A172 (cell line): ENCODE measurements at places on chromosomes 2 and 18.

DNA sequence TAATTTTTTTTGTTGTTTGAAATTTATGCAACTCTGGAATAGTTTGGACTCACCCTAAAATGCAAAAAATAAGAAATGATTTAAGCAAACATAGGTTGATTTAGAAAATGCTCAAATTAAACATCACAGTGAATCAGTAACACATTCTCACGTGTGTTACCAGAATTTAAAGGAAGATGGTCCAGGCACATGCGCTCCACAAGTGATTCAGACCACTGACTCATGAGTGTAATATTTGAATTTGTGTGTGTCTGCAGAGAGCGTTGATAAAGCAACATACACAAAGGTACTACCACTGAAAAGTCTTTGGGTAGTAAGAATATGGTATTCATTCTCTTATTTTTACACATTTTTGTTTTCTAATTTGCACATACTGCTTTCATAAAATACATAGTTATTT, 7.9 kb downstream of the SS18 start:
- peak; percentile 5 for DNase-seq

GRCh38 chr2:30454571-30454970, 7.5 kb downstream of the LCLAT1 start:
- no peak for DNase-seq

DNA sequence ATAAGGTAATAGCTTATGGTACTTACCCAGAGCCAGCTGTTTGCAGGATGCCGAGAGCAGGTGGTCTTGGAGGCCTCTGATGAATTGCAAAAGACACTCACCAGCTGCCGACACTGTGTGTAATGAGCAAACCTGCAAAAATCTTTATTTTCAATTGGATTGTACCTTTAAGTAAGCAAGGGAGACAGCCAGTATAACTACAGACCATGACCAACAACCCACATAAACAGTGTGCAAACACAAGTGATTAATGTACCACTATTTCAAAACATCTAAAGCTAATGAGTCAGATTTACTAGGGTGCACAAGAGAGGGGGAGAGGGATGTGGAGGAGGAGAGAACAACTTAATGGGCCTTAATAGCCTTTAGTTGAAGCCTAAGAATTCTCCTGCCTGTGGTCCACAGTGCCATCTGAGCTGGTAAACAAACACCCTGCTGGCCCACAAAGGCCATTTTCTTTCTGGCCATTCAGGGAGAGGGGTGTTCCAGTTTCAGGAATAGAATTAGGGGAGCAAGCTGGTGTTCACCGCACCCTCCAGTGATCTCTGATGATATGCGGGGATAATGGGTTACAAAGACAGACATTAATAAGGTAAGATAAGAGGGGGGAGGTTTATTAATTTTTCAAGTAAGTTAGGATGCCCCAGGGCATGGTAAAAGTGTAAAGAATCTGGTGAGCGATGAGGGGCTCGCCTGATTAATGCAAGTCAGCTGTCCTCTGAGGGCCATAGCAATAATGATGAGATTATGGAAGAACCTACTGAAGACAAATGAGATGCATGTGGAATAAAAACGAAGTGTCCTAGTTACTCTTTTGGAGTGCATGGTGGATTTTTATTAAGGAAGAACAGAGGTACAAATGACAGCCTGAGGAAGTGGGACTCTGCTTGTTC, 196.4 kb downstream of the HRH4 start:
- peak; percentile 43 for DNase-seq

- DNase-seq, result no peak
These were observed 10.8 kb downstream of the DLGAP1 start for GRCh38 chr18:4444306-4444705.

- DNase-seq, result no peak
These were observed 3.6 kb downstream of the ZNF516 start for GRCh38 chr18:76491473-76491775.

GRCh38 chr2:189111063-189111715, 68.4 kb downstream of the COL5A2 start:
- no peak for DNase-seq

DNA sequence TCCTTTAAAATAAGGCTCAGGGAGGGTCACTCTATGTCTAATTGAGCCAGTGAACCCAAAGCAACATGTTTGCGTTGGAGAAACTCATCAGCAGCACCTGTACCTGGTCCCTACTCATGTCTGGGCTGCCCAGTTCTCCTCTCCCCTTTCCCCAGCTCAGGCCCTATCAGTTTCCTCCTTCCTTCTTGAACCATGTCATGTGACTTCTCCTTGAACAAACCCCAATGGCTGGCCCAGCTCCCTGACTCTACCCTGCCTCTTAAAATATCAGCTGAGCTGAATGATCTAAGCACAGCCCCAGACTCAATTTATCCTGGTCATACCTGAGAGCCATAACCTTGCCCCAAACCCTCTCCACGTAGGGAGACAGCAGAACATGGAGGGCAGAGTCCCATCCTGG, 290.9 kb downstream of the LPIN1 start:
- no peak for DNase-seq

DNA sequence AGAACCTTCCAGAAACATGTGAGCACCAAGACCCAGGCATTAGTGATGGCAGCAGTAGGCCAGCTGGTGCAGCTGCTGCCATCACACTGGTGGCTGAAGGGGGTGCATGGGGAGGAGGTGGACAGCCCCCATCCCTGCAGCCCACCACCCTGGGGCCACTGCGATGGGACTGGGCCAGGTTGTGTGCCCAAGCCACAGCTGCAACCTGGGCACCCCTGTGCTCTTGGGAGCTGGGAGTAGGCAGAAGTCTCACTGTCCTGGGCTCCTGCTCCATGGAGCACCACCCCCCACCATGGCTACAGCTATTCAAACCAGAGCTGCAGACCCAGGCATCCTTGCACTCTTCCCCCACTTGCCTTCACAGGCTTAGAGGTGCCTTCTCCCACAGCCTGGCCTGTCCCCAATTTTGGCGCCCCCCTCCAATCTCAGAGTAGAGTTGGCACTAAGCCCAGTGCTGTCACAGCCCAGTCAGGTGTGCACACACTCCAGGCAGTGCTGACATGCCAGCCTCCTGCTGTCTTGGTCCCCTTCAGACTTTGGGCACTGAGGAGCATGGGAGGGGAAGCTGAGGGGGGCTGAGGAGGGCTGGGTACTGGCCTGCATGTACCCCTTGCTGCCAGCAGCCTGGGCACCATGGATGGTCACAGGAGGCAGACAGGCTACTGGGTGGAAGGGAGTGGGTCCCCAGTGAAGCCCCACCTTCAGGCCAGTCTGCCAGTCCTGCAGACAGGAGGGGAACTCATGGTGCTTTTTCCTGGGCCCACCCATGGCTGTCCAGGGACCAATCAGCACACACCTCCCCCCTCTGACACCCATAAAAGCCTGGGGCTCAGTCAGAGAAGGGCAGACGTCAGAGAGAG, 67.1 kb downstream of the CYP26B1 start:
- DNase-seq, result no peak

DNA sequence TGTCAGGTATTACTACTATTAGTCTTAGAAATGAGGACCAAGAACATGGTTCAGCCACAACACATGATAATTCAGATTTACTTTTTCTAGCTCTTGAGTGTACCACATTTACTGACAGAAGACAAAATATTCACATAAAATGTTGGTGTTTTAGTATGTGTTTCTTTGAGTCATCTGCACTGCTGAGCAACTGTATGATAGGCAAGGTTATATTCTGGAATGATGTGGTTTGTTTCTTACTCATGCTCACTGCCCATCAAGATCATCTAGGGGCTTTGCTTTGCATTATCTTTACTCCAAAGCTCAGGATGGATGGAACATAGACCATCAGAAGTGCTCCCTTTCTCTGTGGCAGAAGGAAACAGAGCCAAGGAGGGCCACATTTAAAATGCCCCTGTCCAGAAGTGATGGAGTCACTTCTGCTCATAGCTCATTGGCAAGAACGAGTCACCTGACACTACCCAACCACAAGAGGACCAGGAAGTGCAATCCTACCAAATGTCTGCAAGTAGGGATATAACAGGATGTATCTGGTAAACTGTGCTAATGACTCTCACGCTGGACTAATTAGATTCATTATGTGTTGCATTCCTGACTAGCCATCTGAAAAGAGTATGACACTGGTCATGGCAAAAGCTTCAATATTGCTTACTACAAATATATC, 81.5 kb downstream of the DIS3L2 start:
- DNase-seq, result peak; percentile 3

DNA sequence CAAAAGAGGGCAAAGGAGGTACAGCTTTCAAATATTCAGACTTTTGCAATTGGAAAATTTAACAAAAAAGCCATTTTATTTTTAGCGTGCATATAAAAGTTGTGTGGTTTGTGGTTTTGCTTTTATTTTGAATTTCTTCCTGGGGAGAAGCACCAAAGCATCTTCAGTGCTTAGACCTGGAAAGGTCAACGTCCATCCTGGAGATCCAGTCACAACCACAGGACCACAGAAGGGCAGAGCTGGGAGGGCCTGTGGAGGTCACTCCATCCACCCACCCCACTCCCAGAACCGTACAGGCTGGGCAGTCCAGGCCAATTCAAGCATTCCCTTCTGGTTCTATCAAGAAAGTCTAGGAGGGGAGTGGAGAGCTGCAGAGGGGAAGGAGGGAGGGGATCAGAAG, 43.8 kb downstream of the MPHOSPH10 start:
- no peak for DNase-seq

DNA sequence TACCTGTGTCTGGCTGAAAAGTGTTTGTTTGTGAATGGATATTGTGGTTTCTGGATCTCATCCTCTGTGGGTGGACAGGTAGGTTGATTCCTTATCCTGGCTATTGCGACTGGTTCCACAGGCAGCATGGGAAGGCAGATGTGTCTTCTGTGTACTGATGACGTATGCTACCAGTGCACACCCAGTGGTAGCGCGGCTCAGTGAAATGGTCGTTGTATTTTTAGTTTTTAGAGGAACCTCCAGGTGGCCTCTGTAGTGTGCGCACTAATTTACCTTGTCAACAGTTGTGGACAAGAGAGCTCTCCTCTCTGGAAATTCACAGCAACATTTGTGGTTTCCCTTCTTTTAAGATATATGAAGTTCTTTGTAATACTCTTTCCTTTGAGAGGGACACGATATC, 52.5 kb downstream of the CCDC74A start:
- DNase-seq, result no peak

- peak; percentile 52 for DNase-seq
These were observed 23.7 kb downstream of the MARCHF7 start for GRCh38 chr2:159736048-159736447.

- DNase-seq, result peak; percentile 83
These were observed 58.0 kb upstream of the EML6 start for GRCh38 chr2:54665436-54665856.

- DNase-seq, result no peak
These were observed 48.2 kb upstream of the B3GNT2 start for GRCh38 chr2:62147610-62148301.

DNA sequence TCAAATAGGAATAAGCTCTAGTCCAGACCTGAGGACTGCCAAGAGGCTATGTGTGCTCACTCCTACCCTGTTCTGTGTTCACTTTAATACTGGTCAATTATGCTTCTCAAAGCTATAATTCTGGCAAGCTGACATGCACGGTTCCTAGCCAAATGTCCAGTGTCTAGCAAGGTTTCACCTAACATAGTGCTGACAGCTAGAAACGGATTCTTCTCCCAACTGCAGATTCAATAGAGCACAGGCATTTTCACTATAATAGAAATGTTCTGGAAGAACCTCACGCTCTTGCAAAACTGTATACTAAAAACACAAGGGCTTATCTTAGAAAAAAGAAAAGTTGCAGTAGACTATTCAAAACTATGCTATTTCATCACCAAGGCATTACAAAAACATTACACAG, 45.1 kb downstream of the HDAC4 start:
- no peak for DNase-seq

- DNase-seq, result no peak
These were observed 34.0 kb downstream of the DOCK10 start for GRCh38 chr2:225008179-225008856.
